ENCODE measurements at places on chromosomes 5 and 9.

GRCh38 chr5:152838241-152838786 lies 433.2 kb upstream of the NMUR2 start:
- no peak for DNase-seq

- no peak for DNase-seq
Observed at GRCh38 chr9:16595227-16595626, 275.2 kb downstream of the BNC2 start.

DNA sequence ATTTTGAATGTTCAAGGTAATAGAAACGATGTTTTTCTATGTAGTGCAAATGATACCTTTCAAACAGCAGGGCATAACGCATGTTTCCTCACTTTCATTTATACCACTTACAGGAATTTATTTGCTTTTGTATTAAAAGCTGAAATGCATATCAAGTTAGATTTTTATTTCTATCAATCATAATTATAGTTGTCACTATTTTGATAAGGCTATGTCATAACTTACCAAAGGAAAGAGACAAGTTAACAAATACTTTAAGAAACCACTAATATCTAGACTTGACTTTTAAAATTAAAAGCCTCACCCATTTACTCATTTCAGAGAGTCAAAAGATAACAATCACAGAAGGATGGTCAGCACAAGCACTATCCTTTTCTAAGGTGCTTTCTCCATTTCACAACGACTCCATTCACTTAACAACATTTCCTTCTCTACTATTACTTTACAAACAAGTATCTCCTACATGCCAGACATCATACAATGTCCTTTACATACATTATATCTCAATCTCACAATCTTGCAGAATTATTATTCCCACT lies 12.6 kb downstream of the ERP44 start:
- no peak for DNase-seq

DNA sequence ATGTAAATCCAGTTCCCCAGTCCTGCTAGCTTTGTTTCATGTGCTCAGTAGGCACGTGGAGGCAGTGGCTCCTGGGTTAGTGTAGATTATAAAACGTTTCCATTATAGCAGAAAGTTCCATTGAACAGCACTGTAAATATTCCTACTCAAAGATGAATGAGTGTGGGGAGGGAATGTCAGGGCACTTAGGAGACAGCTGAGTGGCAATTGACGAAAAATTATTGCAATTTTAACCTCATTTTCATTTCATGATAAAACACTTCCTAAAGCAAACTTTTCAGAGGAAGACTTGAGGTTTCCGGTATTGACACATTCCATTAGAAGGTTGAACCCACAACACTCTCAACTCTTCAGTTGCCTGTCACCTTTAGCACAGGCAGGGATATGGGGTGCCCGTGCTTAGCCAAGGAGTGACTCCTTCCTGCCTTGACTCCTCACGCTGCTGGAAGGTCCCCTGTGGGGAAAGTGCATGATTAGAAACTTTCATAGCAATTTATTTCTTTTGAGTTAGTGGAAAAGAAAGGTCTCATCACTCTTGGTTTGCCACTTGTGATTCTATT lies 41.2 kb downstream of the SLC46A2 start:
- DNase-seq: no peak

GRCh38 chr5:4212981-4213819 lies 617.6 kb downstream of the IRX1 start:
- DNase-seq: no peak

GRCh38 chr9:121711797-121712196 lies 60.4 kb downstream of the DAB2IP start:
- no peak for DNase-seq

DNA sequence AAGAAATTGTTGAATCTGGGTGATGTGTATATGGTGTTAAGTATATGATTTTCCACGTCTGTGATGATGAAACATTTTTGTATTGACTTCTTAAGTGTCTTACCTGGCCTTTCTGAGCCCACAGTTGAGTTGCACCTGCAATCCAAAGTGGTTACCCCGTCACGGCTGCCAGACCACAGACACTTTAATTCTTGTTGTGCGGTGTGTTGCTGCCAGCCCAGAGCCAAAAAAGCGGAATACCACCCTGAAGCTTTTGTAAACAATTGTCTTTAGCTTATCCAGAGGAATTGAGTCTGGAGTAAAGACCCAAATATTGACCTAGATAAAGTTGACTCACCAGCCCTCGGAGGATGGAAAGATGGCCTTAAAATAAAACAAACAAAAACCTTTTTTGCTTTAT lies 35.1 kb downstream of the MTAP start:
- no peak for DNase-seq

- DNase-seq: peak; percentile 4
Observed at GRCh38 chr5:135191084-135191826, 157.2 kb upstream of the PITX1 start.

DNA sequence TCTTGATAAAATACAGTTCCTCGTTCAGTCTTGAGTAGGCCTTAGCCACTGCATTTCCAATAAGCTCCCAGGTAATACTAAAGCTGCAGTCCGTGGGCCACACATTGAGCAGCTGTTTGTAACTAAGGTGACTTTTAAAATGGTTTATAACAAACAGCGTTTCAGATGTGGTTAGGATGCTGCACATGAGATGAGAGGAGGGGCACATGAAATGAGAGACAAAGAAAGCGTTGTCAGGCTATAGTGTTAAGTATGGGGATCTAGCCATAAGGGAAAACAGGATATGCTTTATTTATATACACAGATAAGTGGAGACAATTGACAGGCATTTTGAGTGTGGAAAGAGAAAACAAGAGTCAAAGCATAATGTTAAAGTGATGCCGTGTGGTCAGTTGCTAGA lies 89.9 kb downstream of the PAM start:
- no peak for DNase-seq

DNA sequence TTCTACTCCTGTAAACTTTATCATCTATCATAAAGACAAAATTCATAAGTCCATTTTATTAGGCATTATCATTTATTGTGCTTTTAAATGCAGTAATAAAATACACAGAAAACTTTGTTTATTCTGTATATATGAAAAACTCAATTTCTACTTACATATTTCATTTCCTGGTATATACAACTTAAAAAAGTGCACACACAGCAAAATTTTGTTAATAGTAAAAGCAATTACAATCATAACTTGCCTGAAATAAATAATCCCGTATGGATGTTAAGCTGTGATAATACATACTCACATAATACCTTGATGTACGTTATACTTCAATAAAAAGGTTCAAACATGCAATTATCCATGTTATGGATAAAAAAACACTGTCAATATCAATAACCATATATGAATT lies 19.2 kb downstream of the ELL2 start:
- no peak for DNase-seq

GRCh38 chr9:133427658-133428348 lies 5.6 kb downstream of the ADAMTS13 start:
- no peak for DNase-seq

DNA sequence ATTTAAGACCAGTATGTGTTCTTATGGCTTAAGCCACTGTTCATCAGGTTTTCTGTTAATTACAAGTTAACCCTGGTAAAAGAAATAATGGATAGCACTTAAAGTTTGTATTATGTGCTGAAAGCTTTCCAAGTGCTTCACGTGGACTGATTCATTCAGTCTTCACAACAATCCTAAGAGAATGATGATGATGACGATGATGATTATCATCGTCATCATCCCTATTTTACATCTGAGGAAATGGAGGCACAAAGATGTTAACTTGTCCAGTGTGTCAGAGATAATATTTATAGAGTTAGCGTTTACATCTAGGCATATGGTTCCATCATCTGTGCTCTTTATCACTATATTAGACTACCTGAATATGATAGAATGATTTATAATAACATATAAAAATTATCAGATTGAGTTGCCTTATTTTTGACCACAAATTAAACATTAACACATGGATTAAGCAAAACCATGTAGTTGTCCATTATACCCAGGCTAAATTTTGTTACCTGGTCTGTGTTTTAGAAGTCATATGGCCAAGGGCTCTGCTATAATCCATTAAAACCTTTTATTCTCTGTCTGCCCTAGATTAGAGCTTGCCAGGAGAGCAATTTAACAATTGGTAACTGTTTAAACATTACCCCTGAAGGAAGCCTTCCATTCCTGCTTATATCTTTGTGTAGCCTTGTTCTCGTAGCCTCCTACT lies 102.3 kb upstream of the MAP3K1 start:
- DNase-seq: no peak

- DNase-seq: no peak
Observed at GRCh38 chr9:17723656-17724055, 144.8 kb downstream of the SH3GL2 start.

DNA sequence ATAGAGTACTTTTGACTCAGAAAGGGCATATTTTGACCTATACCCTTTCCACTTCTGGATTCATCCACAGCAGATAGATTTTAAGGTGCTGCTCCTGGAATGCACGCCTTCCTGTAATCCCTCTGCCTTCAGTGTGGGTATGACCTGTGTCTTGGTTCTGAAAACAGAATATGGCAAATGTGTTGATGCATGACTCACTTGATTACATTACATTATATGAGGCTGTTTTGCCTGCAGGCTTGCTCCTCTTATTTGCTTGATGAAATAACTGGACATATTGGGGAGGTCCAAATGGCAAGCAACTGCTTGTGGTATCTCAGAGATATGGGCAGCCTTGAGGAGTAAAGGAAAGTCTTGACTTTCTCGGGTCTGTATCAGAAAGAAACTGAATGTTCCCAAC lies 468.6 kb downstream of the CDH18 start:
- DNase-seq: no peak

- DNase-seq: no peak
Observed at GRCh38 chr5:146825033-146825432, 53.5 kb downstream of the PPP2R2B start.

- DNase-seq: no peak
Observed at GRCh38 chr9:100474082-100474923, 1.4 kb downstream of the TMEFF1 start.

DNA sequence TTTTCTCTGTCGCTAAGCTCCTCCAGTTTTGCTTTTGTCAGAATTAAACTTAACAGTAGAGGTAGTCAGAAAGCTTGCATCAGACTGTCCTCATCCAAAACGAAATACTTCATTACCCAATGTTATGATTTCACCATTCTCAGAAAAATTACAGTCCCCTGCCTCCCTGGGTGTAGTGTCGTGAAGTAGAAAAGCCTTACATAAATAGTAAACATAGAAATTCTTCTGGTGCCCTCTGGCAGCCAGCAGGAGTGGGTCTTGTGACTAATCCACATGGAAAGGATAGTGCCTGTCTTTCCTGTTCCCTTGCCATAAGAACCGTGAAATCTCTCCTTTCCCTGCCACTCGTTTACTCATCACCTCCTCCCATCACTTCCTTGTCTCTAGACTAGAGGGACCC lies 230.6 kb downstream of the GNA14 start:
- no peak for DNase-seq

- DNase-seq: no peak
Observed at GRCh38 chr9:138066049-138066448, 188.5 kb downstream of the CACNA1B start.
